ENCODE measurements at places on chromosomes 16 and 17.

GRCh38 chr17:79075446-79075750 lies 774 bp downstream of the ENGASE start:
- no peak for DNase-seq

- DNase-seq: no peak
These were observed 92.2 kb downstream of the IRX3 start for GRCh38 chr16:54194334-54194743.

DNA sequence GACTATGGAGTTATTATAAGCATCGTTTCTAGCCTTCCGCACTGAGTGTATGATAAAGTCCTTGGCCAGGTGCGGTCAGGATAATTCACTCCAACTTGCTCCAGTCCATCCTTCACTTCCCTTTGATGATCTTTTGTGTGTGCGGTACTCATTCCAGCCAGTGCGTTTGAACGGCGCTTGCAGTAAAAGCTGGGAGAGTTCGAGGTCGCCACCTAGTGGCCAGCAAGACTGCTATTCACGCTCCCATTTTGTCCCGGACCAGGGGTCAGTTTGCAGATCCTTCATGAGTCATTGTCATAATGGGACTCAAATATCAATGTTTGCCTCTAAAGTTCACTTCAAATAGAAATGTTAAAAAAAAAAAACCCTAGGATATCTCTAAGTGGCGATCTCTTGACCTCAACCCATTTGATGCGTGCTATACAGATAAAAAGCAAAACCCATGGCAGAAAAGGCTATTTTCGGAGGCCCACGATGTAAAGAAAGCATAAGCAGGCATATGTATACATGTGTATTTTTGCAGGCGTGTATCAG lies 417.1 kb downstream of the TMEM114 start:
- DNase-seq: peak; percentile 58

GRCh38 chr16:85675251-85675874 lies 13.4 kb downstream of the GINS2 start:
- DNase-seq: no peak

DNA sequence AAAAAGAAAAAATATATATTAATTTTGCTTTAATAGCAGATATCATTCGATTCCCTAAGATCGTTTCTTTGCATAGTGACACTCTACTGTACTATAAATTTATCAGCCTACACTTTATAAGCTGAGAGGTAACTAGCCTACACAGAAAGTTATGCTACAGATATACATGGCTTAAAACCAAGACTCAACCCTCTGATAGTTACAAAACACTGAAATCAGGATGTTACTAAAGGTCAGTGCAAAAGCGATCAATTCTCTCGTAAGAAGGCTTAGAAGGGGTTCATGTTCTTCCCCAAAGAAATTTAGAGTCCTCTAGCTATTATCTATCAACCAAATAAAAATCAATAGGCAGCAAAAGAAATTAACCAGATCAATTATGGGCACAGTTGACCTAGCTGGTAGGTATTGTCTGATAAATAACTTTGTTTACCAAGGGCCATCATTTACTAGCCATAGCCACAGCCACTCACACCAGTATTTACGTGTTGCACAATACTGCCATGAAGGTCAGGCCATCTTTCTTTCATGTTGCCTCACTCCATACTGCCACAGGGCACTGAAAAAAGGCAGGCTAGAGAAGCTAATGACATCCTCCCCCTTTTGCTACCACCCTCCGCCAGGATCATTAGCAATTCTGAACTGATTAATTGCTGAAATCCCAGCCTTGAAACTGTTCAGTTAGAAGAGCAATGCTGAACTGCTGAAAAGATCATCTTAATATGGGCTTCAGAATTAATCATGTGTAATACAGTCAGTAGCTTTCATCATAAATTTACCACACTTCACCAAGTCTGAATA lies 43.7 kb downstream of the RND2 start:
- no peak for DNase-seq

- DNase-seq: no peak
These were observed 90.7 kb downstream of the PITPNC1 start for GRCh38 chr17:67467500-67468455.

- no peak for DNase-seq
These were observed 11.1 kb downstream of the C16orf86 start for GRCh38 chr16:67677712-67678111.

DNA sequence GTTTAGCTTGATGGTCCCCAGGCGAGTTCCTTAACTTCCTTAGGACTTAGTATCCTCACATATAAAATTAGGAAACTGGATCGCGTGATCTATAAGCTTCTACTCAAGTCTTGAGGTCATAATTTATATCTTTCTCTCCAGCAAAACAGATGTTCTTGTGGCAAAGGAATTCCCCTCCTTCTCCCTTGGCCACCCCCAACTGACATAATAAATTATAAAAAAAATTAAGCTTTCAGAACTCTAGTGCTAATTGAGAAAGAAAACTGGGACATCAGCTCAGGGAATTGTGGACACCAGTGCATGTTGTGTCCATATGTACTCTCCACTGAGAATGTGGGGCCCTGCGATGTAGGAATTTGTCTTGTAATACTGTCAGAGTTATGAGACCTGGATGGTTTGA lies 13.5 kb downstream of the GNAO1 start:
- DNase-seq: no peak

GRCh38 chr17:79332011-79332554 lies 257.5 kb downstream of the ENGASE start:
- DNase-seq: peak; percentile 10

DNA sequence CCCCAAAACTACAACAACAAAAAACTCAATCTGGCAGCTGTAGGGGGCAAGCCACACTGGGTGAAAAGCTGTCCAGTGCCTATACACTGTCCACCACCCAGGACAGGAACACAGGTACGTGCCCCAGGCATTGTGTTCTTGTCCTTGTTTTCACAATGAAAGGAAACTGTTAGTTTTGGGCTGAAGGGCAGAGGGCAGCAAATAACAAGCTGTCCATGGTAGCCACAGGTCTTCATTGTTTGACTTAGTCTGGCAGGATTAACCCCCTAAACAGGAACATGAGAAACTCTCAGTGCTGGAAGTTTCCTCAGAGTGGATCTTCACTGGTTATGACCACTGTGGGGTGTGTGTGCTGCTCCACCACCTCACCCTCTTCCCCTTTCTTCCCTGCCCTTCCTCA lies 224.6 kb upstream of the N4BP1 start:
- DNase-seq: no peak

DNA sequence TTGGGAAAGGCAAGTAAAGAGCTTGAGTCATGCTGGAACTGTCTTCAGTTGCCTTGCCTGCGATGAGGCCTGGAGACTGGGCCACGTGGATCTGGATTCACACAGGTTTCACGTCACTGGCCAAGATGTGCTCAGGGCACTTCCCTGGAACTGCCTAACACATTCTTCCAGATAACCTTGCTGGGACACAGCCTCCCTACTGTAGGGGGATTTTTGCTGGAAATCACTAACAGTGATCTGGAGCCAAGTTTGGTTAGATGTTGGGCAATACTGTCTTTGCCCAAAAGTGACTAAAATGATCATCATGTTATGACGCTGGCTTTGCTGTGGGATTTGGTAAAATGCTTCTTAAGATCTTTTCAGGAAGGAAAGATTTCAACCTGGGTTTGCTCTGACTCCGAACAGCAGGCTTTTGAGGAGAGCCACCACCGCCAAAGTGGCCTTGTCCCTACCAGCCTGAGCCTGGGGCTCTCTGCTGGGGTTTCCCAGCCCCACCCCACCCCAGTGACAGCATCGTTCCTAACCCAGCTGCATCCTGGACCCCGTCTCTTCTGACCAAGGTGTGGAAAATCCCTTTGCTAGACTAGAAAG lies 14.7 kb downstream of the C1QTNF1 start:
- no peak for DNase-seq

- no peak for DNase-seq
These were observed 201.1 kb upstream of the ASIC2 start for GRCh38 chr17:33494151-33494550.

DNA sequence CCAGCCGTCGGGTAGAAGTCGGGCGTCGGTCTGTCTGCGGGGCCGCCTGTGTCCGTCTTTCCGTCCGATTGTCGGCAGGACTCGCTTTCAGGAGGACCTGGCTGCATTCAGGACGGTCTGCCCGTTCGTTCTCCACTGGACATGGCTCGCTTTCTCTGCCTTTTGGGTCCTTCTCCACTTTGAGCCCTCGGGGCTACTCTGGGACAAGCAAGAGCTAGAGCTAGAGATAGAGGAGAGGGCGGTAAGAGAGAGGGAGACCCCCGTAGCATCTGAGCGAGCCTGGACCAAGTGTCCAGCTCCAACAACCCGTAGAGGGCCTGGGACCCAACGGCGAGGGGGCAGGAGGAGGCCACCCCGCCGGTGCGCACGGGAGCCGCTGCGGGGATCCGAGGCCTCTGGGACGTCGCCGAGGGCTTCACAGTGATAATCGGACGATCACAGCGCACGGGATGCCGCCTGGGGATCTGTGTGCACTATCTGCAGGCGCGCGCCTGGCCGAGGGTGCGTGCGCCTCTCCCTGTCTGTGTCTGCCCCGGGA lies 4.5 kb downstream of the TBX4 start:
- no peak for DNase-seq

DNA sequence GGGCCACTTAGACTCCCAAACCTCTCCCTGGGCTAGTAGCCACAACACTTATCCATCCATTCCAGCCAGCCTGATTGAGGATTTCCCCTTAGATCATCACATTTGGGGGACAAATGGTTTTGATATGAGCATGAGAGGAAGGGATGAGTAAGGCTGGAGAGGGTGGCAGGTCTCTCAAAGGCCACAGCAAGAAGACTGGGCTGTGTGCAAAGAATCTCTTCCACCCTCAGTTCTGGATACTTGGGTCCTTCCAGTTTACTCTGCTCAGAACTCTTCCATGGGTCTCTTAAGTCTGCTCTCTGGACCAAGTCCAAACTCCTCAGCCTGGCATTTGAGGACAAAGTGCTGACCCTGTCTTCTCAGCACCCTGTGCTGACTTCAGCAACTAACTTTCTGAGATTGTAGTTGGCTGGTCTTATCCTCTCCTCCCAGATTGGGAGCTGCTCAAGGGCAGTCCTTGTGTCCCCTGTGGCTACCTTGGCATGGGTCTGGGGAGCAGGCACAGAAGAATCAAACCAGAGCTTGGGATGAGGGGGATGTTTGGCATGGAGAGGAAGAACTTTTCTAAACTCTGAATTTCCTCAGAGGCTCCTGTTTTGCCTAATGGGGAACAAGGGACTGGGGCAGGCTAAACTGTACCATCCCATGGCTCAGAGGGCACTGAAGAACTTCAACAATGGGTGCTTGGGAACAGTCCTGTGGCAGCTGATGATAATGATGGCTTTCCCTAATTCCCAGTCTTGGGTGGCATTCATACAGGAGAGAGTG lies 3.1 kb upstream of the NFATC3 start:
- no peak for DNase-seq

DNA sequence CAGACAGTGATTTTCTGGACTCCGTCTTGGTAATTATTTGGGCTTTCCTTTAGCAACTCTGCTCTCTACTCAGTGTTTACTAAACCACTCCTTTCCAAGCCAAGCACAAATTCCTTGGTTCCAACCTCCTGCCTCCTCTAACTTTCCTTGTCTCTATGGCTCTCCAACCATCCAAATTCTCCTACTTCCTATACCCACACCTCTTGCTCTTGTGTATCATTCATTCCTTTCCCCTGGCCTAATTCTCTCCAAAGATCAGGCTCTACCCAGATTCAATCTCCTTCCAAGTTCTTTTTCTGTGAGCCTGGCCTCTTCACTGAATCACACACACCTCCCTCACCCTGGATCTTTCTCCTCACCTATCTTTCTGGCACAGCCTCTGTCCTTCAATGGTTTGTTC lies 1.1 kb downstream of the NEURL4 start:
- DNase-seq: no peak

- no peak for DNase-seq
These were observed 67.8 kb downstream of the WSB1 start for GRCh38 chr17:27361695-27362094.

GRCh38 chr16:9323170-9323569 lies 231.7 kb downstream of the HAPSTR1 start:
- no peak for DNase-seq

DNA sequence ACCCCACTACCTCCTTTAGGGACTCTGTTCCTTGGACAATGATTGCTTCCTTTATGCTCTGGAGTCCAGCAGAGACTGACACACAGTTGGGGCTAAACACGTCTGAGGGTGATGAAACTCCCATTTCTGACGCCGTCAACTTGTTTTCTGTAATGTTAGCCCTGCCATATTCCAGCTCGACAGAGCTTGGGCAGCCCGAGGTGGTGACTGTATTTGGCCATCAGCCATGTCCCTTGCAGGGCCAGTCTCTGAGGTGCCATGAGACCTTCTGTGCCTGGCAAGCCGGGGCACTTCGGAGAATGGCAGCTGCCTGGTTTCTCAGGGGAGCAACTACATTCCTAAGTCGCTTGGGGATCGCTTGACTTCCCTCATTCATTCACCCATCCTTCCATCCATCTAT lies 278.9 kb upstream of the TNRC6C start:
- DNase-seq: no peak

DNA sequence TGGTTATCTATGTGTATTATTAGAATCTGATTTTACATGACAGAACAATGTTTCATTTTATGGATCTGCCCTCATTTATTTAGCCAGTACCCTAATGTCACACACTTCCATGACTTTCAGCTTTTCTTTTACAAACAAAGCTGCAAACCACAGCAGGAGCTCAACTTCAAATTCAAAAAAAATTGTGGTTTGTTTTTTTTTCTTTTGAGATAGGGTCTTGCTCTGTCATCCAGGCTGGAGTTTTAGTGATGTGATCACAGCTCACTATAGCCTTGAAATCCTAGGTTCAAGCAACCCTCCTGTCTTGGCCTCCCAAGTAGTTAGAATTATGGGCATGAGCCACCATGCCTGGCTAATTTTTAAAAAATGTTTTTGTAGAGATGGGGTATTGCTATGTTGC lies 8.2 kb upstream of the MPRIP start:
- DNase-seq: no peak

- peak; percentile 68 for DNase-seq
These were observed 45.8 kb downstream of the AKAP1 start for GRCh38 chr17:57130708-57131461.

DNA sequence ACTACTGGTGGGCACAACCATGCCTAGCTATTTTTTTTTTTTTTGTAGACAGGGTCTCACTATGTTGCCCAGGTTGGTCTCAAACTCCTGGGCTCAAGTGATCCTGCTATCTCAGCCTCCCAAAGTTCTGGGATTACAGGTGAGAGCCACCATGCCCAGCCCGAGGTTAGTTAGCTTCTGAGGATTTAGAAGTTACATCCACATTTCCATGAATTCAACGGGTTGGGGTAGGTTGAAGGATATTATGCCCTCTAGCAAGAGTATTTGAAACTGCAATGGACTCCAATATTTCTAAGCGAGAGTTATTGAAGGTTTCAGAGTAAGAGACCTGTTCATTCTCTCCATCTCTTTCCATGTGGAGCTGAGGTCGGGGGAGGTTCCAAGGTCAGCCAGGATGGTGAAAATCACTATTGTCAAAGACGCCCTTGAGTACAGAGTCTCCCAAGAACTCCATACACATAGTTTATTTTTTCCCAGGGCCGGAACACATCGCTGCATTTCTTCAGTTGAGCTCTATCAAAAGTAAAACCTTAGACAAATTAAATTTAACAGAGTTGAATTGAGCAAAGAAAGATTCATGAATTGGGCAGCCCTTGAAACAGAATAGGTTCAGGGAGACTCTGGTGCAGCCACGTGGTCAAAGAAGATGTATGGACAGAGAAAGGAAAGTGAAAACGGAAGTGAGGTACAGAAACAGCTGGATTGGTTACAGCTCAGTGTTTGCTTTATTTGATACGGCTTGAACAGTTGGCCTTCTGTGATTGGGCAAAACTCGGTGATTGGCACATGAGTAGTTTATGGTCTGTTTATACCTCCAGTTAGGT lies 19.0 kb upstream of the ITPRIPL2 start:
- DNase-seq: no peak

GRCh38 chr17:2138318-2138717 lies 83.4 kb downstream of the HIC1 start:
- no peak for DNase-seq

GRCh38 chr16:81823111-81823510 lies 44.0 kb downstream of the PLCG2 start:
- DNase-seq: no peak
